CD4-positive, alpha-beta T cell treated with Interleukin-15 for 4 hours (primary cell): ENCODE measurements at places on chromosomes 5 and 9.
A peak's percentile ranks its signal among the peaks of the same experiment; 100 is the strongest.

GRCh38 chr5:61805101-61805500 is 473.0 kb downstream of the ZSWIM6 start:
- DNase-seq = no peak

DNA sequence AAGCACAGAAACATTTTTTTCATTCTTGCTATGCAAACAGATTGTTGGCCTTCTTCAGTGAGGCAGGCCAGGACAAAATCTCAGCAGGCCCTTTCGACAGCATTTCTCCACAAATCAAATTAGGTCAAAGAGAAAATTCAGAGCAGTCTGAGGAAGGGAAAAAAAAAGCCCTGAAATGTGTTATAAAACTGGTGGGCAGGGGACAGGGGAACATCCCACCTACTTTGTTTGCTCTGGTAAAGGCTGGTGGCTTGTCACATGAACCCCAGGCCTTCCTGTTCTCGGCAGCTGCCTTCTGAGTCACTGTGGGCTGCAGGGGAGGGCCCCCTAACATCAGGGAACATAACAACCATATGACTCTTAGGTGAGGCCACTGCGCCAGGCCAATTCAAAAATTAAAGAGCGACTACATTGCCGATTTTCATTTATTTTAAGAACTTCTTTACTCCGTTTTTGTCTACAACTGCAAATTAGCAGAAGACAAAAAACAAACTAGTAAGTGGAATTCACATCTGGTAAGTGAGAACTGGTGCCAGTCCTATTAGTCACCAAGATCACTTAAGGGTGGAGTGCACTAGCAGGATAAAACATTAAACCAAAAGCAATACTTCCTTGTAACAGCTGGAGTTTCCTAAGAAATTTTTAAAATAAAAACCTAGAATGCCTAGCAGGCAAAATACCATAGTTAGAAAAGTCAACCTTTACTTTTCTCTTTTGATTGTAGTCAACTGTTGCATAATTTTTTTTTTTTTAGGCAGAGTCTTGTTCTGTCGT is 46.2 kb upstream of the DENND4C start:
- peak; percentile 90 for DNase-seq

GRCh38 chr5:142248853-142249462 is 75.9 kb downstream of the SPRY4 start:
- no peak for DNase-seq

GRCh38 chr9:105146677-105147076 is 97.8 kb upstream of the SLC44A1 start:
- no peak for DNase-seq

- DNase-seq = no peak
These were observed 7.7 kb downstream of the PALM2AKAP2 start for GRCh38 chr9:109787735-109788134.

DNA sequence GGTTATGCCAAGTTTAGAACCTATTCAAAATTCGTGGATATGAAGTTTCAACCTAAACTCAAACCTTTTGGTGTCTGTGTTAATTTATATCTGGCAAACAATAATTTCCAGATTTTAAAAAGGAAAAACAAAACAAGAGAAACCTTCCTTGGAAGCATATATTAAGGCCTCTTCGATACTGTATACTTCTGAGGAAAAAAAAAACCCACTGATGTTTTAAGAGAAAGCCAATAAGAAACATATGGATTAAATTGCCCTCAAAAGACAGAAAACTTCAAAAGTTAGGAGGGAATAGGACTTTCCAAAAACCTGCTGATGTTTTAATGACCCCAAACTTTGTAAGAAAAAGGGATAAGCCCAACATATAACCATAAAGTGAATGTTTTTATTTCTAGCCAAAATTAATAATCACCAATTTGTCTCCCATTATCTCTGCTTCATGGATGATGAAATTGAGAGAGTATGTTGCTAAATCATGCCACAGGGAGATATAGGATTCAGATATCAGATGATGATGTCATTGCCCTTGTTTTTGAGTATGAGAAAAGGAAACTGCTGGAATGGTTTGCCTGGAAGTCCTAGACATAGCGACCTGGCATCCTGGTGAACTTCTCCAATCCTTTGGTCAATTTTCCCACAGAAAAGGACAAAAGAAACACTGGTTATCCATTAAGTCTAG is 423.9 kb downstream of the DMRT2 start:
- no peak for DNase-seq

DNA sequence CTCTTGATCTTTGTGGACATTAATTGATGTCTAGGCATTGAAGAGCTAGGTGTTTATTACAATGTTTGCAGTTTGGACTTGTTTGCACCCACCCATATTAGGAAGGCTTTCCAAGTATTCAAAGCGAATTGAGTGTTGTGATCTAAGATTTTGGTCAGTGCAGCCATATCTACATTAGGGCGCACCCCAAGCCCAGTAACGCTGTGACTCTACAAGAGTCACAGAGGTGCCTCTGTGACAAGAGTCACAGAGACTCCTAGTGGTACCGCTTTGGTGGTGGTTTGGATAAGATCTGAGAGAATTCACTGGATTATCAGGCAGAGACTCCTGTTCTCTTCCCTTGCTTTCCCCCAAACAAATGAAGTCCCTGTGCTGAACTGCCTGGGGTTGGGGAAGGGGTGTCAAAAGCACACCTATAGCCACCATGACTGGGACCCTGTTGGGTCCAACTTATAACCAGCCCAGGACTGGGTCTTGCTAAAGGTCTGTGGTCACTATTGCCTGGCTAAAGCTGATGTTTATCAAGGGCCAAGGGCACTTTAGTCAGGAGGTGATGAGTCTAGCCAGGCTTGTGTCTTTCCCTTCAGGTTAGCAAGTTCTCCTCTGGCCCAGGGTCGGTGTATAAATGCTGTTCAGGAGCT is 114.1 kb upstream of the RIOK2 start:
- DNase-seq = no peak
